PC-3 (cell line): ENCODE measurements at places on chromosomes 1 and 21. TPM values are rescaled to one million over a fixed set of nuclear protein-coding genes. Genes with fewer than 3 reads are reported as not detected.
A peak's percentile ranks its signal among the peaks of the same experiment; 100 is the strongest.

- no peak for DNase-seq
These were observed 96.6 kb upstream of the KIAA1614 start for GRCh38 chr1:180816132-180816531.

- DNase-seq: no peak
These were observed 14.5 kb downstream of the SLX9 start for GRCh38 chr21:44954281-44954771.

The NBPF6 gene
- 0.07 TPM in 1 of 2 replicates, not detected in the other for total RNA-seq

GRCh38 chr1:225830841-225831240, 20.9 kb downstream of the EPHX1 start:
- no peak for DNase-seq

GRCh38 chr1:96558635-96559034, 162.9 kb upstream of the PTBP2 start:
- no peak for DNase-seq

DNA sequence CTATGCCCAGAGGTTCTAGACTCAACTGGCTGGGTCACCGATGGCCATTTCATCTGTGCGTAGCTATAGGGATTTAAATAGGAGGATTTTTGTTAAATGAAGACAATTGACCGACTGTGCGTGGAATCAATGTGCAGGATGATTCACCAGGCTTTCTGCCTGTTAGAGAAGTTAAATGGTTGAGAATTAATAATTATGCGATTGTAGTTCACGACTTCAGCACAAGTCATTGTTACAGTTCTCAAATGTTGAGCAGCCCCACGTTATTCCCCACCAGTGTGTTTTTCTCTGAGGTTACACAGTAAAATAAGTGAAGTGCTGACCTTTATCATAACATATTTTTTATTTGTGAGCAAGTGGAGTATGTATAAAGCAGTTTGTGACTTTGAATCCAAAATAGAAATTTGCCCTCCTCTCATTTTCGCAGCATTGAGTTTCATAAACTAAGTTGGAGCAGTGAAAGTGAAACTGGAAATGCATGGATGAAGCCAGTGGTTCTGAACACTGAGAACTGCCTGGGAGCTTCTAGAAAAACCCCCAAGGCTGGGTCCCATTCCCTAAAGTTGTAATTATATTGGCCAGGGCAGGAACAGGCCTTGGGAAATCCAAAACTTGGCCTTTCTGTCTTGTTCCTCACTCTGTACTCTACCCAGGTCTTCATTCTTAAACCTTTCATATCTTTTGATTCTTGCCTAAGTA, 102.6 kb downstream of the GALNT2 start:
- DNase-seq: no peak

GRCh38 chr1:26438041-26438440, 5.9 kb downstream of the DHDDS start:
- DNase-seq: no peak

GRCh38 chr1:98389809-98390208, 271.7 kb upstream of the SNX7 start:
- DNase-seq: no peak

GRCh38 chr1:184941735-184942134, 32.6 kb downstream of the NIBAN1 start:
- DNase-seq: no peak

GRCh38 chr1:26545969-26546323, 16.4 kb downstream of the RPS6KA1 start:
- DNase-seq: no peak

The CELA2B gene
- not detected in 2 replicates for total RNA-seq

The CDK18 gene
- 13.2 and 16.4 TPM in 2 replicates for total RNA-seq

The PRAMEF9 gene
- not detected in 2 replicates for total RNA-seq

DNA sequence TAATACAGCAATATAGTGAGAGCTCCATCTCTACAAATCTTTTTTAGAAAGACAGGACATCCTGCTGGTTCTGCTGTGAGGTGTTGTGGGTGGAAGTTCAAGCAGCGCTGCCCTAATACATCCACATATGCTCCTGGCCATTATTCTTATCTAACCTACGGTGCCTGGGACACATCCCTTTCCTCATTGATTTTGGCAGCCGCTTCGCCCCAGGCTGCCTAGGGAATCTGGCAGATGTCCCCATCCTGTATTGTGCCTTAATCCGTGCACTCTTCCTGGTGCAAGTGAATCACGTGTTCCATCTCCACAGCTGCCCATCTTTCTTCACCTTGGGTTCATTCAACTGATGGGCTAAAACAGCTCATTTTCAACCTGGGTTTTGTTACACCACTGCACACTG, 3.1 kb upstream of the UBE2G2 start:
- DNase-seq: no peak

- peak; percentile 97 for DNase-seq
These were observed 99.5 kb upstream of the CD55 start for GRCh38 chr1:207221934-207222351.

GRCh38 chr21:14241297-14241696, 25.3 kb downstream of the RBM11 start:
- no peak for DNase-seq

DNA sequence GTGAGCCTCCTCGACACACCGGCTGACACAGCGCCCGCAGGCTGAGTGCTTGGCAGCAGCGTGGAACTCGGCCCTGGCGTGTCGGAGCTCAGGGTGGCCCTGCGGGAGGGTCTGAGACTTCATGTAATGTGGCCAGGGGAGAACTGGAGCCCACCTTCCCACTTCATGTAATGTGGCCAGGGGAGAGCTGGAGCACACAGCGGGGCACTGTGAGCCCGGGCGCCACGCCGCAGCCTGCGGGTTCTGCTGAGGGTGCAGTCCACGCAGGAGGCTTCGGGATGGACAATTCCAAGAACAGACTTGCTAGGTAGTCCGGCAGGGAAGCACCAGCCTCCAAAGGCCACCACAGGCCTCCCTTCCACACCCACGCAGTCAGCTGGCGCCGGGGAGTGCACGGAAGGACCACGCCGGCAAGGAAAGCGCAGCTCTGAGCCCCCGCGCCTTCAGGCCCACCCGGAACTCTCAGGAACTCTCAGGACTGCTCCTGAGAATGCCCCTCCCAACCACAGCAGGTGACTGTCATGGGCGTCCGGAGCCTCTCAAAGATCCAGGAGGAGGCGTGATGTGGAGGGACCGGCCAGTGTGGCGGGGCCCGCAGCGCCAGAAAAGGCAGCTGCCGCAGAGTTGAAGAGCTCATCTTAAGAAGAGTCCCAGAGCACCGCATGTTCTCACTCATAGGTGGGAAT, 19.3 kb upstream of the ADARB1 start:
- no peak for DNase-seq

The PADI2 gene
- total RNA-seq: 2.4 and 3.2 TPM in 2 replicates

The ERO1B gene
- 0.46 and 0.95 TPM in 2 replicates for total RNA-seq

DNA sequence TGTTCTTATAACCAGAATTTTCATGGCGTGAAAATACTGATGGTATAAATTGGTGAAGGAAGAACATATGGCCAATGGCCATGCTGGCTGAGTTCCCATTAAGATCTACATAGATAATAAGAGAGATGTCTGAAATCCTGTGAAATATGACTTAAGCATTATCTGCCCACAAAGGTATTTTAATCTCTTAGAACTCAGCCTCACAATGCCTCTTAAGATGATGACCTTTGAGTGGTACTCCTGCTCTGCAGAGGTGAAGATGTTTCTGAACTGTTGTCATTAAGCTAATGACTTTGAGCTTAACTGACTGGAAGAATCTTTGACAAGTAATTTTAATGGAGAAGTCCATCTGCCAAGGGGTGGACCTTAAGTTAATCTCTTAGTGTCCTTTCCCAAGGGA, 148.7 kb downstream of the ZNF326 start:
- no peak for DNase-seq

The UTS2 gene
- total RNA-seq: not detected in 2 replicates

GRCh38 chr1:108862698-108863477, 6.0 kb upstream of the AKNAD1 start:
- DNase-seq: no peak

The CLEC20A gene
- total RNA-seq: not detected in 2 replicates

DNA sequence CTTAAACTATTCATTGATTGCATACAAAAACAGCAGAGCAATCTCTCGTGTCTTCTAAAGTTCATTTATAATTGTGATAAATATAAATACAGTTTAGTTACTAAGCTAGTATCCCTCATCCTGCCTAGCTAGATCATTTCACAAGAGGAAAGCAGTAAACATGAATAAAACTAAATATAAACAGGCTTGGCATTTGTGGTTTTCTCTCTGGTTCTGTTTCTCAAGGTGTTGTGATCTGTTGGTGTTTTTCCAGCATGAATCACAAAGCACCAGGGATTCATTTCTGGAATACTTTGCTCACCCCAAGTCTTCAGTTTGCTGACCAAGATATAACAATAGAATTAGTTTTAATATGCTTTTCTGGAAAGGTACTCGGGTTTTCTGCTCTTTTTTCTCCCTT, 32.7 kb upstream of the GLIS1 start:
- DNase-seq: peak; percentile 7

DNA sequence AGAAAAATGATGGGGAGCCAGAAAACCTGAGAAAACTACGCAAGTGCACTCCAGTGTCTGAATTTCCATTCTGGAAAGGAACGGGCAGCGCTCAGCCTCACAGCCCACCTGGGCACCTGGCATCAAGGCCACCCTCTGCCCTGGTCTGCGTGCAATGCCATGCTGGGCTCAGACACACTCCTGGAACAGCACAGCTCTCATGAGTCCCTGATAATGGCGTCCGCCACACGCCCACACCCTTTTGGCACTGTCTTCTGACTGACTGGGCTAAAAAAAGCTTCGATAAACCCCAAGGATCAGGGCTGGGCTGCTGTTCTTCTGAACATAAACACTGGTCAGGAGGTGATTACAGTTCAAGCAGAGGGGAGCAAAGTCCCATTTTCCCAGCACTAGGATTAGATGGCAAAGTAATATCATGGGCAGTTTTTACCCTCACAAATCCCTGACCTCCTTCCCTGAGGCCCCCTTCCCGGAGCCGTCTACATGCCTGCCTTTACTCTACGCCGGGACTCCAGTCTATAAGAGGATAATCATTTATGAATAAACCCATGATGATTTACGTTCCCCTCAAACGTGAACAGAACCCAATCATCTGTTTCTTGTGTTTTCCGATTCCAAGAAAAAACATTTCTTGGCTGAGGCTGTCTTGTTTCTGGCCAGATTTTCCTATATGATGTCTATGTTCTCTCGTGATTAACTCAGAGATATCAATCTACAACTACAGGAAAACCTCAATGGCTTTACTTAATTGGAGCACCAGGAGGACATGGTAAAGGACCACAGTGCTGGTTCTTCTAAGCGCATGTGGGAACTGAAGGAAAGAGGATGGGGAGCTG, 22.6 kb downstream of the RCAN1 start:
- DNase-seq: no peak

The CRYAA gene
- not detected in 2 replicates for total RNA-seq

DNA sequence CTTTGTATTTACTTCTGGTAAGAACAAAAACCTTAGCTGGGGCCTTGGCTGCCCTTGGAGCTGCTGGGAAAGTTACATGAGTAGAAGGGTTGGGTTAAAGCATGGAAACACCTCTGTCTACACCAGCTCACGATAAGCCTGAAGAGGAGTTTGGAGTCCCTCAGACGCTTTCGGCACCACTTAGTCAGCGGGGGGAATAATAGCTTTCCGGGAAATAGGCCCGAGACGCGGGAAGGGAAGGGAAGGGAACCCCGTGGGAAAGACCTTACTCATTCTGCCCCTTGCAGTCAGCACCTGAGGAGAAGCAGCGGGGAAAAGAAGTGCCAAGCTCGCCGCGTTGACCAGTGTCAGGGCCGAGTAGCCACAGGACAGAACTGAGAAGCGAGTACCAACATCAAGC, 66.4 kb upstream of the PDE9A start:
- DNase-seq: no peak

- DNase-seq: no peak
These were observed 44.6 kb downstream of the TOR3A start for GRCh38 chr1:179126338-179127060.

GRCh38 chr1:220927442-220927841, 48.2 kb downstream of the HLX start:
- no peak for DNase-seq

- no peak for DNase-seq
These were observed 886.7 kb downstream of the PLA2G4A start for GRCh38 chr1:187715483-187715882.

GRCh38 chr1:222653178-222653827, 35.4 kb downstream of the MIA3 start:
- DNase-seq: no peak
